ENCODE measurements at places on chromosomes 11 and 22.

DNA sequence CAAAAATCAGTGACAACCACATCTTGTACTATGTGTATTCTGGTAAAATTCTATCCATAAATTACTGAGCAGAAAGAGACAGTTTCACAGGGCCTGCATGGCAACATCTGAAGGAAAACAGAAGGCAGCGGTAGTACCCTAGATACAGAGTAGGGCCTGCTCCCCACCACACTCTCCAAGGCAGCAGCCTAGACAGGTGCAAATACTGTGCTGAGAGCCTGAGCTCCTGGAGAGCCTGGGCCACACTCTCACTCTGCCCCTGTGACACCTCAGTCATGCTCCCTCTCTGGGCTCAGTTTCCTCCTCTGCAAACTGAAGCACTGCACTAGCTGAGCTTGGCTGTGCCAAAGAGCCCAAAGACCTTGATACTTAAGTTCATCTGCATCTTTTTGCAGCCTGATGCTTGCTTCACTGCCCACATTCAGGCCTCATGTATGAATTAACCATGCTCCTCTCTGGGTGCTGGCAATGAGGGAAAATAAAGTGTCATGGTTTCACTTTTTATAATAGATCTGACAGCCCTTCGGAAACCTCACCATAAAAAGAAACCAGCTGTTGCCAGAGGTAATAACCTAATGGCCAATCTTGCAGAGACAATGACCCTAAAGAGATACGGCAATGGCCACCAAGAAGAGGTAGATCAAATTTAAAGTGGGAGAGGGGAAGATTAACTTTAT lies 104.7 kb downstream of the PLEKHA7 start:
- no peak for DNase-seq

DNA sequence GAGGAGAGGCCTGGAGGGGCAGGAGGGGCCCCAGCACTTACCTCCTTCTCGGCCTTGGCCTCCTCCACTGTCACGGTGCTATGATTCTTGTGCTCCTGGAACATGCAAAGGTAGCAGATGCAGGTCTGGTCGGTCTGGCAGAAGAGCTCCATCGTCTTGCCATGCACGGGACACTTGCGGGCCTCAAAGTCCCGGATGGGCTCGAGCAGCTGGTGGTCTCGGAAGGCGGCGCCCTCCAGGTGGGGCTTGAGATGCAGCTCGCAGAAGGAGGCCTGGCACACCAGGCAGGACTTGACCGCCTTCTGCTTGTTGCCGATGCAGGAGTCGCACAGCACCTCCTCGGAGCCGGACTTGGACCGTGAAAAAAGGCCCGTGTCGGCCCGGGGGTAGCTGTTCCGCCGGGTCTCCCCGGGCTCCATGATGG lies 714 bp downstream of the TRIM29 start:
- DNase-seq = no peak

DNA sequence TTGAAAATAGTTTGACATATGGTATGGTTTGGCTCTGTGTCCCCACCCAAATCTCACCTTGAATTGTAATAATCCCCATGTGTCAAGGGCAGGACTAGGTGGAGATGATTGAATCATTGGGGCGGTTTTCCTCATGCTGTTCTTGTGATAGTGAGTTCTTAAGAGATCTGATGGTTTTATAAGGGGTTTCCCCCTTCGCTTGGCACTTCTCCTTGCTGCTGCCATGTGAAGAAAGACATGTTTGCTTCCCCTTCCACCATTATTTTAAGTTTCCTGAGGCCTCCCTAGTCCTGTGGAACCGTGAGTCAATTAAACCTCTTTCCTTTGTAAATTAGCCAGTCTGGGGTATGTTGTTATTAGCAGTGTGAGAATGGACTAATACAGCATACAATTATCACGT lies 7.7 kb downstream of the KCTD21 start:
- no peak for DNase-seq

- no peak for DNase-seq
Observed at GRCh38 chr11:61924064-61924455, 6.7 kb upstream of the RAB3IL1 start.

DNA sequence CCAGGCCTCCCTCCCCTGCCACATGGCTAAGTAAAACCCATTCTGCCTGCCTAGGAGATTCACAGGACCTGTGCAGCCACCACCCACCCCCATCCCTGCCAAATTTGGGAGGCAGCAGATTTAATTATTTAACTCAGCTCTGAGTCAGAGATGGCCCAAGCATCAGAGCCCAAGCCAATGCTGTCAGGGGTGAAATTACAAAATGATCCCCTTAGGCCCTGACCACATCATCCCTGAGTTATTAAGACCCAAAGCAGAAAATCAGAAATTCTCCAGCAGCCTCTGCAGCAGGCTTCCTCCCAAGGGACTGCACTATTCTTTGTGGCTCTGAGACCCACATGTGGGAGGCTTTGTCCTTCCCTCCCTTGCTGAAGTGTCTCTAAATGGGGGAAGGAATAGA lies 52.8 kb upstream of the RRAS2 start:
- DNase-seq = no peak

GRCh38 chr22:43293259-43293654 lies 49.9 kb downstream of the SCUBE1 start:
- DNase-seq = no peak

- DNase-seq = no peak
Observed at GRCh38 chr22:19064354-19065054, 57.7 kb downstream of the DGCR2 start.

GRCh38 chr11:26779074-26779865 lies 57.4 kb upstream of the SLC5A12 start:
- no peak for DNase-seq

GRCh38 chr11:44763121-44763820 lies 36.5 kb downstream of the TSPAN18 start:
- DNase-seq = no peak

DNA sequence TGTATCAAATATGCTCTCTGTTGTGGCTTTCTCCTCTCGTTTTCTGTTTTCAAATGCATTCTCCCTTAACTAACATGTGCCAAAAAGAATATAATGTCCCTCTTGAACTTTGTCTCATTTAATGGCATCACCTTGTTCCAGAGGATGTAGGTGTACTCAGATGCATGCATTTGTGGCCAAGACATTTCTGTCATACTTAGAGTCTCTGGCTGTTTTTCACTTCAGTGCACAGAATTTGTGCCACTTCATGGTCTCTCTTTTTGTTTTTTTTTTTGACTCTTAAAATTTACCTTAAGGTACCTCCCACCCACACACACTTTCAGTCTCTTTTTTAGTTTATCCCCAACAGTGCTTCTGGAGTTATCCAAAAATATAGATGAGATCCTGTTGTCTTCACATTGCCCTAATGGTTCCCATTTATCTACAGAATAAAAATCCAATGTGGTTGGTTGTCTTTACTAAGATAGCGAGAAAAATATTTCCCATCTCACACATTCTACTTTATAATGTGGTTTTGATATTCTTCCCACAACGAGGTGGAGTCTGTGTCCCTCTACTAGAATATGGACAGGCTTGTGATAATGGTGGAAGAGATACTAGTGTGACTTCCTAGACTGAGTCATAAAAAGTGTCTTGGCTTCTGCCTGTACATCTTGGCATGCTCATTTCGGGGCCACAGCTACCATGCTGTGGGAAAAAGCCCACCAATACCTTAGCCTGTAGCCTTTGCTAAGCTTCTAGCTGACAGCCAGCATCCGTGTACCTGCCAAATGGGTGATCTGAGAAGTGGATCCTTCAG lies 125.8 kb downstream of the DDX10 start:
- no peak for DNase-seq

DNA sequence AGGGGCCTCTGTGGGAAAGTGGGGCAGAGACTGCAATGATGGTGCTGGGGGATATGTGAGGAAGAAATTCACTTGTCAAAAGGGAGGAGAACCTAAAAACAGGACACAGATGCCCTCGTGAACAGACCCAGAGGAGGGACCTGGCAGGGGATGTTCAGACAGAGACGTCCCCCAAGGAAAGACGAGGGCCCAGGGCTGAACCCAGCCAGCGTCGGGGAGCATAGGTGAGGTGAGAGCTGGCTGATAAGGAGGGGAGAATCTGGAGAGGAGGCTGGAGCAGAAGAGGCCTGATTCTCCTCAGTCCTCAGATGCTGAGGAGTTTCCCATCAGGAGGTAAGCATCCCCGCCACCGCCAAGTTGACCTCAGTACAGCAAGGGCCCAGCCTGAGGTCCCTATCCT lies 31.4 kb downstream of the IGLL5 start:
- DNase-seq = no peak

GRCh38 chr11:118343981-118344515 lies at the start of gene CD3G:
CD3G (plus strand) TSS chr11:118344344; CDS start chr11:118344424, 80 bp downstream.
- peak; percentile 71 for DNase-seq

- DNase-seq = no peak
Observed at GRCh38 chr11:67732045-67732787, 57.8 kb upstream of the ALDH3B2 start.

GRCh38 chr11:36817336-36817965 lies 219.4 kb upstream of the RAG2 start:
- no peak for DNase-seq

GRCh38 chr22:43885786-43886185 lies 6.0 kb downstream of the PNPLA5 start:
- DNase-seq = no peak

GRCh38 chr11:47495011-47495855 lies 46.3 kb upstream of the RAPSN start:
- no peak for DNase-seq

DNA sequence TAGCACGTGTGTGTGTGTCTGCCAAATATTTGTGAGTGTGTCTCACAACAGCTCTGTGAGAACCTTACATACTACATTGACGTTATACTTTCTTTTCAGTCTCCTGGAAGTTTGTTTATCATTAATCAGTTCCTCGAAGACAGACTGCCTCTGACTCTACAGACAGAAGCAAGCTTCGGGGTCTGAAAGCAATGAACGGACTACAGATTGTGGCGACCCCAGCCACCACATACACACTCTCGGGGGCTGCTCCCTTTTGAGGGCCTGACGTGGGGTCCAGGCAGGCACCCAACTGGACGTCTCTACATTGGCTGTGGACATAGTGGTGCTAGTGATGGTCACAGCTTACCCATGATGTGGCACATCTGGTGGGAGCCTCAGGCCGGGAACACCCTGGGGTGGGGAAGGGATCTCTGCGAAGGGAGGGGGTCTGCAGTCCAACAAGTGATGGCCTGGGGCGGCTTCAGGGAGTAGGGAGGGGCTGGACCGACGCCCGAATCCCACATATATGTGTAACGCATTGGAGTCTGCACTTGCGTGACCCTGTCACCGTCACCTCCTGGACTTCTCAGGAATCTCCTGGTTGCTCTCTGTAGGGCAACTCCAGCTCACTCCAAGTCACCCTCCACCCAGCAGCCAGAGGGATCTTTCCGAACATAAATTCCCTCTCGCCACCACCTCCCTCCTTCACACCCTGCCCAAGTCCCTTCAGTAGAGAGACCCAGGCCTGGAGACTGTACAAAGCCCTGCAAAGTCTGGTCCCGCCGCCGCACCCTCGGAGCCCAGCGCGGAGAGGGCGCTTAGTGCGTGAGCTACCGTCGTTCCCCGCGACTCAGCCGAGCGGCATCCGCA lies 30.4 kb upstream of the TRIM29 start:
- DNase-seq = no peak

DNA sequence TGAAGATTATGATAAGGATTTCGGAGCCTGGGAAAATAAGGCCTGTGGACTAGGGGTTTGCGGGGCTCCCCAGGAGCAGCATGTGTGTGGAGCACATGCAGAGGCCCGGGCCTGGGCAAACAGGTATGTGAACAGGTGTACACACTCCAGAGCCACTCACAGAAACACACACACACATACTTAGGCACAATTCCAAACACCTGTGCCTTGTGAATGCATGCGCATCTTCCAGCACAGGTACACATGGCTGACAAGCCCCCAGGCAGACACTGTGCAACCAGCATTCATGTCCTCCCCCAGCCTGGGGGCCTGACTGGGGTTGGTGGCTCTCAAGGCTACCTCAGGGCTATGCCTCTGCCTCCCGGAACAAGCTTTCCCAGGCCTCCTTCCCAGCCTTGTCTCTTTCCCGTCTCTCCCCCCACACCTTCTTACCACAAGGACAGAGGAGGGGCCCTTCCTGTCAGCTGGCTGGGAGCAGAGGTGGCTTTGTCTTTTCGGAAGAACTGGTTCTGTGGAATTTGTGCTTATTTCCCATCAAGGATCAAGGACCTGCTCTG lies 2.6 kb upstream of the P2RY6 start:
- no peak for DNase-seq

DNA sequence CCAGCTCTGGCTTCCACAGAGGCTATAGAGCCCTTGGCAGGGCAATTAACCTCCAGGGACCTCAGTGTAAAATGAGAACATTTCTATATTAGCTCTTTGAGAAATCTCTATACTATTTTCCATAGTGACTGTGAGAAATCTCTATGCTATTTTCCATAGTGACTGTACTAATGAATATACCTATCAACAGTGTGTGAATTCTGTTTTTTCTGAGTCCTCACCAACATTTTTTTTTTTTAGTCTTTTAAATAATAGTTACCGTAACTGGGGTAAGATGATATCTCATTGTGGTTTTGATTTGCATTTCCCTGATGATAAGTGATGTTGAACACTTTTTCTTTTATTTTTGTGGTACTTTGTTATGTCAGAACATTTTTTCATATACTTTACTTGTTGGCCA lies 7.0 kb upstream of the MTNR1B start:
- DNase-seq = no peak

Data from activated naive CD4-positive, alpha-beta T cell (primary cell).